ENCODE measurements at places on chromosomes 11 and 22.

DNA sequence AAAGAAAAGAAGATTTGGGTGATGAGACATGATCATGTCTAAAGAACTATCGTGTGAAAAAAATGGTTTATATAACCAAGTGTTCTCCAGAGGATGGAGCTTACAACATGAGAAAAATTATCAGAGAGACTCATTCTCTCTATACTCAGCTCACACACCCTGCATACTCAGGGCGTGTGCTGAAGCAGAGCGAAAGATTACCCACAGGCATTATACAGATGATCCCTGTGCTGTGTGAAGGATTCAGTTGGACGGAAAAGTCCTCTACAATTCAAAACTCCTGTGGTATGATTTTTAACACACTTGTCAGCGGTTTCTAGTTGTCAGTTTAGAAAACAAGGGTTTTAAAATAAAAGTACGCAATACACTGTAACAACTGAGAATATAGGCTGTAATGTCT lies 267.3 kb downstream of the DLG2 start:
- no peak for DNase-seq

DNA sequence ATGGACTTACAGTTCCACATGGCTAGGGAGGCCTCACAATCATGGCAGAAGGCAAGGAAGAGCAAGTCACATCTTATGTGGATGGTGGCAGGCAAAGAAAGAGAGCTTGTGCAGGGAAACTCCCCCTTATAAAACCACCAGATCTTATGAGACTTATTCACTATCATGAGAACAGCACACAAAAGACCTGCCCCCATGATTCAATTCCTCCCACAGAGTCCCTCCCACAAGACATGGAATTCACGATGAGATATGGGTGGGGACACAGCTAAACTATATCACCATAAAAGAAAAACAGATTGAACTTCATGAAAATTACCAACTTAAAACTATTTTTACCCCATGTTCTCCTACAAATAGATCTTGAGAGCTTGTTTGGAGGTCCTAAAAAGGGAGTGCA lies 19.6 kb downstream of the ENTHD1 start:
- DNase-seq: no peak

DNA sequence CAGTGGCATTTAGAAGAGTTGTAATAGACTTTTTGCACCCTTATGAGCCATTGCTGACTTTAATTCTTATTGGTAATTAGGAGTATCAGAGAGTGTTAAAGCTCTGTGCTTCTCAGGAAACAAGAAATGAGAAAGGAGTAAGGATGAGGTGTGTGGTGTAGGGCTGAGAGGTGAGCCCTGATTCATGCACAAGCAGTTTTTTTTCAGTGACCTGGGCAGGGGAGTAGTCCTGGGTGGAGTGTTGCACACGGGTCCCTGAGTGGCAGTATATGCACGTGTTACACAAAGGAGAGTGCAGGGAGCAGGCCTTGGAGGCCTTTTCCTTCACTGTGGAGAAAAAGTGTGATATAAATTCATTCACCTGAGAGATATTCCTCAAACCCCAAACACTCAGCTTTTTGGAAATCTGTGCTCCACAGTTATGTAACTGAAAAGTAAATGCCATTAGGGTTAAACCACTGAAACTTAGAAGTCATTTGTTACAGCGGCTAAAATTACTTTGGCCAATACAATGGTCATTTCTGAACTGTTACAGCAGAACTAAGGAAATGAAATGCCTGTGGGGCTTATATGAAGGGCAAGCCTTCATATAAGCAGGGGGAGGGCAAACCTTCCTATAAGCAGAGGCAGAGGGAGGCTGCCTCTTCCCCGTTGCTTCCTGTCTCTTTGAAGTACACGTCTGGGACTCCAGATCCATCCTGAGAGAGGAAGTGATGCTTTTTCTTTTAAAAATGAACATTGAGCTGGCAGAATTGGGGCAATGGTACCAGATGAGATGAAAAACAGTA lies 62.6 kb upstream of the OLFML1 start:
- DNase-seq: no peak

GRCh38 chr11:121551463-121551862 lies 98.7 kb upstream of the SORL1-AS1 start:
- no peak for DNase-seq

- no peak for DNase-seq
These were observed 79.4 kb downstream of the ZC3H12C start for GRCh38 chr11:110172468-110173065.

GRCh38 chr11:94925422-94926270 lies 47.7 kb downstream of the CWC15 start:
- peak; percentile 29 for DNase-seq

DNA sequence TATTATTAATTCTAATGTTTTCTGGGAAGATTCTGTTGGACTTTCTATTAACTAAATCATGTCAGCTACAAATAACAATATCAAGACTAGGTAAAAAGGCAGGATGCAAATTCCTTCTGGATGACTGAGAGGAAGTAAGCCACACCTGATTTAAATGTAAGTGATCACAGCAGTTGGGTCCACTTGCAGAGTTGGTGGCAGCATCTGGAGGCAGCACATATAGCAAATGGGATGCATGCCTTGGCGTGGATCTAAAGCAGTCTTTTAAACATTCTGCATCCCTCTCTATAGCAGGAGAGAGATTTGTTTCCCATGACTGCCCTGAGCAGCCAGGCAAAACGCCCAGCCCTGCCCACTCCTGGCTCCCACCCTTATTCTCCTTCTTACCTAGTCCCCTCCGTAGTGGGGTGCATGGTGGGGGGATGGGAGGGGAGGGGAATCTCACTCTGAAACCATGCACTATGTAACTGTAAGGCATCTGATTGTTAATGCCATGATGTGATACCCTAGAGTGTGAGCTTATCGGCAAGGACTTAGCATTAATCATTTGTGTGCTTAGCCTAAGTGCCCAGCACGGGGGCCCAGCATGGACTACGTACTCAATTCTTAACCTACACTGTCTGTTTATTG lies 130.3 kb downstream of the EFCAB6 start:
- DNase-seq: no peak

GRCh38 chr11:14334893-14335292 lies 24.1 kb downstream of the RRAS2 start:
- DNase-seq: no peak

GRCh38 chr22:49481659-49482399 lies 345.8 kb downstream of the BRD1 start:
- no peak for DNase-seq

GRCh38 chr11:71267807-71268421 lies 15.5 kb upstream of the SHANK2 start:
- DNase-seq: no peak

- no peak for DNase-seq
These were observed 69.7 kb downstream of the MYO7A start for GRCh38 chr11:77197626-77198320.

GRCh38 chr22:20111045-20111688 lies 4.7 kb upstream of the RANBP1 start:
- no peak for DNase-seq

GRCh38 chr11:132254906-132255305 lies 884.5 kb downstream of the NTM start:
- DNase-seq: no peak

DNA sequence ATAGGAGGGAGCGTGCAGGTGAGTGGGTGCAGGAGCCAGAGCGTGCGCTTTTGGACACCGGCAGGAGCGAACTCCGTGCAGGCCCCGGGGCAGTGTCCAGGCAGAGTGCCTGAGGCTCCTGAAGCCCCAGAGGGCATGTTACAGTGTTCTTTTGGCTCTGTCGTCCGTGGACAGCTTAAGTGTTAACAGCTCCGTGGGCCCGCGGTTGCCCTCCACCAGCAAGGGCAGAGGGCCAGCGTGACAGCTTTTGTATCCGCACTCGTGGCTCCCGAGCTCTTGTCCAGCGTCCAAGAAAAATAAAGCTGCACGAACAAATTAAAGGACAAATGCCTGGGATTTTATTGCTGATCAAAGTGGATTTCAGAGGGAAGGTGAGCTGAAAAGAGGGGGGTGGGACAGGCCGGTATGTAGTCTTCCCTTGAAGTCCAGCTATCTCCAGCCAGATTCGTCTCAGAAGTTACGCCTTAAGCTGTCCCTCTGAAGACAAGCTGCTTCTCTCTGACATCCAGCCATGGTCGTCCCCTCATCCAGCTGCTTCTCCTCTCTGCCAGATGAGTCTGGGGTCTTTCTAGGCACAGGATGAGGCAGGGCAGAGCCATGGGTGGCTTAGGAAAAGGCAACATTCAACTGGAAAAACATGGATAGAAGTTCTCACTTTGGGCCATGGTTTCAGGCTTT lies 968 bp upstream of the TMEM109 start:
- no peak for DNase-seq

DNA sequence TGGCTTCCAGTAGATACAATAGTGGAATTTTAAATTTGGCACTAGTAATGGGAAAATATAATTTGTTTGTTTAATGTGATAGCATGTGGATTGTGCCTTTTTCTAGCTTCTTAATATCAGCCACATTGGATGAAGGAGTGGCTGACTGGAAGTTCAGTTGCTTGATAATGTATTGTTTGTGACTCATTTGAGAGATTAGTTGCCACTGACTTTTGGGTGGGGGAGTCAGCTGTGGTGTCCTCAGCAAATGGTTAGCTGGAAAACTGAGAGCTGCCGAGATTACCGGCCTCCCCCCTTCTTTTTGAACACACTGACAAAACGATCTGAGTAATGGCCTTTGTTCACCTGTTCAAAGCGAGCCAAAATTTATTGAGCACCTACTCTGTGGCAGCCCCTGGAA lies 5.5 kb downstream of the JAM3 start:
- DNase-seq: no peak

- DNase-seq: peak; percentile 94
These were observed 93.6 kb upstream of the CD44 start for GRCh38 chr11:35045236-35045820.

DNA sequence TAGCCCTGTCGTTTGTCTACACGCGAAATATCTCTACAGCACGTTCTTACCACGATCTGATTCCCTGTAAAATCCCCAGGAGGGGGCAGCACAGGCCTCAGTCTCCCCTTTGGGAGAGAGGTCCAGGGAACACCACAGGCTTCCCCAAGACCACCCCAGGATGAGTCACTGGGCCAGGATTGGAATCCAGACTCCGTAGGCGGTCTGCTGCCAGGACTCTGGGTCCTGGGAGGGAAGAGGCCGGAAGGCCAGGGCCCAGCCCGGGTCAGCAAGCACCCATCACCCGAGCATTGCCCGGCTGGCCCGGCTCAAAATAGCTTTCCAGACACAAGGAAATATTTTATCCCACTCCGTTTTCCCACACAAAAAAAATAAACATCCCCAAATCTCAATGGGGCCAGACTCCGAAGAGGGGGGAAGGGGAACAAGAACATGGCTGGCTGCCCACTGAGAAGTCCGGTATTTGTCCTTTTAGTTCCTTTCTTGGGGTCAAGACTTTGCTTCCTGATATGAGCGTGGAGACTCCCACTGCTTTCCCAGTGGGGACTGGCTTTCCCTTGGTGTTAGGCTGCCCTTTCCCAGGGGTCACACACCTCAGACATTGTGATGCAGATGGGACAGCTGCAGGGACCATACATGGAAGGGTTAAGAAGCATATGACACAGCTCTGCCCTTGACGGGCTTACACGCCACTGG lies 91.3 kb downstream of the LRRC32 start:
- DNase-seq: no peak

- no peak for DNase-seq
These were observed 21.7 kb downstream of the SLC37A2 start for GRCh38 chr11:125084761-125085231.

GRCh38 chr11:37333345-37333744 lies 735.3 kb upstream of the RAG2 start:
- no peak for DNase-seq

DNA sequence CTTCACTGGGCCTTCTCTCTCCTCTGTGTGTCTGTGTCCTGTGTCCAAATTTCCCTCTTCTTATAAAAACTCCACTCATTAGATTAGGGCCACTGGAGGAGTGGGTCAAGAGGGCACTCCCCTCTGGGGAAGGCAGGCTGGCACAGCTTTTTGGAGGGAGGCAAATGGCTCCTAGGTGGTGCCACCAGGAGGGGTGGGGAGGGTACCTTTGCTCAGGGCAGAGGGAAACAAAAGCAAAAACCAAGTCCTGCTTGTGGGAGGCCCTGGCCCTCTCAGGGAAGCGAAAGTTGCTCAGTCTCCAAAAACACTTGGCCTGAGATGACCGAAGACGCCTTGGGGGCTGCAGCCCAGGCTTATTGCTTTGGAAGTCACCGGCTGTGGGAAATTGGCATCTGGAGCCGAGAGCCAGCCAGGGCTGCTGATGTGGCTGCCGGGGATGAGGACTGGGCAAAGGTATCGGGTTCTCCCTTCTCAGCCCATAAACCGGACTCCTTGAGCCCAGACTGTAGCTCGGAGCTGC lies 48.2 kb upstream of the ANO1 start:
- DNase-seq: no peak

GRCh38 chr22:38862375-38863329 lies 9.4 kb downstream of the CBX6 start:
- DNase-seq: no peak

DNA sequence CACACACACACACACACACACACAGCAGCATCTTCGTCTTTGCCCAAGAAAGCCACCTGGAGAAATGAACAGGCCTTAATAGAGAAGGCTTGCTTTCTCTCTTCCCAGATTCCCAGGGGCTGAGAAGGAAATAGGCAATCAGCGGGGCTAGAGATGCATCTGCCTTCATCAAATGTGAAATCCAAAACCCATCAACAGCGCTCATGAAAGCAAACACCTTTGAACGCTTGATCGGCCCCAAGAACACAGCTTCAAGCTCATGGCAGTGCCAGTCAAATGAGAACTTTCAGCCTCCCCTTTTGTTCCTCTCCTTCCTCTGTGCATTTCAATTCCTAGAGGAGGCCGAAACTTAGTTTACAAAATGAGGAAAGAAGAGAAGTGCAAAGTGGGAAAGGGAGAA lies 122.7 kb downstream of the EFCAB6 start:
- no peak for DNase-seq

- no peak for DNase-seq
These were observed 40.7 kb downstream of the CD6 start for GRCh38 chr11:61011950-61012736.

- DNase-seq: no peak
These were observed 297.7 kb upstream of the CCDC90B start for GRCh38 chr11:83583757-83584366.

- DNase-seq: peak; percentile 16
These were observed 2.9 kb upstream of the ARFGAP2 start for GRCh38 chr11:47179655-47179991.

- DNase-seq: no peak
These were observed 60.2 kb upstream of the MTMR2 start for GRCh38 chr11:95984072-95984471.

DNA sequence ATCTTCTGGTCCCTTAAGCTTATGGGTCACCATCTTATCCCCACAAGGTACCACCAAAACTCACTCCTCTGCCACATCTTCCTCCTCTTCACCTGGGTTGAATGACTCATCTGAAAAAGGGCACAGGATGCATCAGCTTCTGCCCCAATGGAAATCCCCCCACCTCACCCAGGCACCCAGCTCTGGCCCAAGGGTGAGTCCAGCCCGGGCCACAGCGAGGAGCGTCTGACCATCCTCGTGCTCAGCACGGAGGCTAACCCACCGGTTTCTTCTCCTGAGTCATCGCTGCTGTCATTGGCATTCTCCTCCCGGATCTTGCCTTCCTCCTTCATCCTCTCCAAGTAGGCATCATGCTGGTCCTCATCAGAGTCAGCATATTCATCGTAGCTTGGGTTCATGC lies 5.3 kb upstream of the TNKS1BP1 start:
- no peak for DNase-seq

All from stimulated activated naive CD4-positive, alpha-beta T cell (primary cell).